Stimulated activated CD8-positive, alpha-beta memory T cell treated with anti-CD3 and anti-CD28 coated beads, Interleukin-7, amount 100 ng/mL, for 1 hour (primary cell): ENCODE measurements at places on chromosomes 6 and 20.

DNA sequence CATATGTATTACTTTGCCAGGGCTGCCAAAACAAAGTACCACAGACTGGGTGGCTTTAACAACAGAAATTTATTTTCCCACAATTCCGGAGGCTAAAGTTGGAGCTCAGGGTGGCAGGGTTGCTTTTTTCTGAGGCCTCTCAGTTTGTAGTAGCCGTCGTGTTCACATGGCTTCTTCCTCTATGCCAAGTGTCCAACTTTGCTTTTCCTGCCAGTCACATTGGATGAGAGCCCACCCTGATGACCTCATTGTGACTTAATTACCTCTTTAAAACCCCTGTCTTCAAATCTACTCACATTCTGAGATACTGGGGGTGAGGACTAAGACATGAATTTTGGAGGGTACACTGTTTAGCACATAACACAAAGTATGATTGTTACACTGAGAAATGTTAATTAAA, 9.9 kb upstream of the ECT2L start:
- DNase-seq: no peak

GRCh38 chr6:916131-916530, 223.2 kb upstream of the EXOC2 start:
- DNase-seq: no peak

GRCh38 chr6:143612186-143612585, 65.6 kb upstream of the PHACTR2 start:
- DNase-seq: no peak

- DNase-seq: no peak
Observed at GRCh38 chr20:60204601-60205000, 246.4 kb downstream of the CDH26 start.

GRCh38 chr6:30295837-30296236, 30.9 kb upstream of the TRIM39 start:
- DNase-seq: no peak

DNA sequence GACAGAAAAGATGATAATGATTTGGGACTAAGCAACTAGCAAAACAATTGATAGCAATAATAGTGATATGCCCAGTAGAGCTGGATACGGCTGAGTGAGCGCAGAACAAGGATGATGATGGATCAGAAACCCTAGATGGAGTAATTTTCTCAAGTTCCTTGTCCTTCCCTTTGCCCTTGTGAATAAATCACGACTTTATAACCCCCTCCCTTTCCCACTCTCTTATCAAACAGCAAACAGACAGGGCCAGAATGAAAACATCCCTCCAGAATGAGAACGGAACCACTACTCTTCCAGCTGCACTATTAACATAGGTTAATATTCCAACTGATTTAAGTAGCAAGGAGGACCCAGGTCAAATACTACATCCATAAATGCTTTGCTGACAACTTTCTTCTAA, 1.3 kb upstream of the MTFR2 start:
- DNase-seq: no peak

- DNase-seq: no peak
Observed at GRCh38 chr20:46631874-46632446, 19.3 kb downstream of the SLC13A3 start.

GRCh38 chr6:32113386-32114352, 4.5 kb upstream of the TNXB start:
- no peak for DNase-seq

- no peak for DNase-seq
Observed at GRCh38 chr20:16709017-16709416, 20.8 kb upstream of the SNRPB2 start.

DNA sequence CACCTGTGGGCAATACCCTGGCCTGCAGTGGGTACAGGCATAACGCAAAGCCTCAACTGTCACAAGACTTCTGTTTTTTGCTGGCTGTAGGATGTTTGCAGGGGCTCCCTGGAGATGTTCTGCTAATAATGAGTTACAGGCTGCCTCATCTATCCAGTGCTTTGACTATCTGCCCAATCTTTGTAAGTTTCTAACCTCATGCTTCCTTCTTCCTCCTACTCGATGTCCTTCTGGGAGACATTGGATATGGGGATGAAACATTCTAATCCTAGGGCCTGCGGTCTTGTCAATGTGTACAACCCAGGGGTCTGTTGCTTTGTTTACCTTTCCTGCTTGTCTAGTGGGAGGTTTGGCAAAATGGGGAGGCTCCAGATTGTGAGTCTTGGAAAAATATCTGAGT, 136.8 kb upstream of the TCF21 start:
- no peak for DNase-seq

DNA sequence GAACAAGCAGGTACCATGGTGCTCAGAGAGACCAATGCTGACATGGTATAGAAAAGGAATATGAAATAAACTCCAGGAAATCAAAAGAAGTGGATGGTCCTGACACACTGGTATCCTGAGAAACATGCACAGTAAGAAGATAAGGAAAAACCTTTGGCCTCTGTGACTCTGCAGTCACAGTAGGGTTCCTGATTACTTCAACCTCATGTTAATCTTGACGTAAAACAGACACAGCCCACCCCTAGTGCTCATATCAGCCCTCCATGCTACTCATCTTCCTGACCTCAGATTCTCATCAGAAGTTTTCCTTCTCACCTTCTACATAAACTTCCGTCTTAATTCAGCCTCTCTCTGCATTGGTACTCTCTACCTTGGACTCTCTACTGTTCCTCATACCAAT, 240.9 kb downstream of the PKHD1 start:
- no peak for DNase-seq

DNA sequence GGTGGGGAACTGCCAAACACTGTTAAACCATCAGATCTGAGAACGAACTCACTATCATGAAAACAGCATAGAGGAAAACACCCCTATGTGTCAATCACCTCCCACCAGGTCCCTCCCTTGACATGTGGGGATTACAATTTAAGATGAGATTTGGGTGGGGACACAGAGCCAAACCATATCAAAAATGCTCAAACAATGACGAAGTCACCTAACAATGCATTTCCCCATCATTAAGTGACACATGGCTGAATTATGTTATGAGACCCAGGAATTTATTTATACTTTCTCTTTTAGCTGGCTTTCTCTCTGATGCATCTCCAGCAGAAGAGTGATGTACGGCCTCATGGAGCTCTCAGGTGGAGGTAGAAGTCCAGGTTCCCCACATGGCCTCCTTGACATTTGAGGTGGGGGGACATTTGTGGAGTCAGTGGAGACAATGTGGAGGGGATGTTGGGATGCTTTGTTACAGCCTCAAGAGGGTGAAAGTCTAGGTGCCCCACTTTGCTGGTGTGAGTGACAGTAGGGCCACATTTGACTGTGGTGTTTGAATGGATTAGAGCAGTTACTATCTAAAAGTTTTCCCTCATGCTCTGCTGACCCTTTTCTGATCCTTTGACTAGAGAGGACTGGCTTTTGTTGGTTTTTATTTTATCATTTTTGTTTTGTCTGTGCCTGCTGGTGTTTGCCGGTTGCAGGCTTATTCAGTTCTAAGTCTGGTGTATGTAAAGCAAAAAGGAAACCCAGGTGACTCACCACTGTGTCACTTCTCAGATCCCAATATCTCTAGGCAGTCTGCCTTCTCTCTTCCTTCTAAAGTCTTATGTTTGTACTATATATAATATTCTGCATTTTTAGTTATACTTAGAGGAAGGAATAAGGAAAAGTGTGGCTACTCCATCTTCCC, 18.5 kb upstream of the DCBLD1 start:
- no peak for DNase-seq

DNA sequence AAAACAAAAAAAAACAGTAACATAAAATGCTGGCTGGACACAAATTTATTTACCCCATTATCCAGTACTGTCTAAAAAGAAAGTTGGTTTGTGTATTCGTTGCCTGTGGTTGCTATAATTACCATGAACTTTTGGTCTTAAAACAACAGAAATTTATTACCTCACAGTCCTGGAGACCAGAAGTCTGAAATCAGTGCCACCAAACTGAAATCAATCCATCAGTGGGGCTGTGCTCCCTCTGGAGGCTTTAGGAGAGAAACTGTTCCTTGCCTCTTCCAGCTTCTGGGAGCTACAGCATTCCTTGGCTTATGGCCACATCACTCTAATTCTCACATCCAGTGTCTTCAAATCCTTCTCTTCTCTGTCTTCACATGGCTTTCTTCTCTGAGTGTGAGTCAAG, 79.4 kb downstream of the SNX5 start:
- DNase-seq: no peak

GRCh38 chr6:157941101-157941863, 40.4 kb upstream of the SYNJ2 start:
- DNase-seq: no peak

GRCh38 chr20:3449319-3449718, 21.5 kb upstream of the ATRN start:
- no peak for DNase-seq

GRCh38 chr6:53797304-53797703, 2.5 kb downstream of the LRRC1 start:
- no peak for DNase-seq

DNA sequence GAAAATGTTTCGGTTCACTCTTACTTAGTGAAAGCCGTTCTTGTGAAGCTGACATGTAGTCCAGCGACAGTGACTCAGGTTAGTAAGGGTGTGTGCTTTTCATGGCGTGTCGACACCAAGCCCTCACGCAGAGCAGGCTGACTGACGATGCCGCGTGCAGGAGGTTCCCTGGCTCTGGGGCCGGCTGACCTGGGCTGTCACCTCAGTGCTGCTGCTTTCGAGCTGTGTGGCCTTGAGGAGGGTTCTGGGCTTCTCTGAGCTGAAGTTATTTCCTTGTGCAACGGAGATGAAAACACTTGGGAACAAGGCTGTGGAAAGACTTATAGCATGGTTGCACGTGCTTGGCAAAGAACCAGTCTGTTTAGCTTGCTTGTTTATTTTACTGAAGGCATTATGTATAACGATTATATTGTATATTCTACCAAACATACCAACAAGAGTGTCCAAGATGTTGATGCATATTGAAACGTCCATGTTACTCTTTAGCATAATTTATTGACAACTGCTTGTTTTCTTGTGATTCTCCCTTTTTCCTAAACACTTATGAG, 59.2 kb downstream of the PHACTR3 start:
- DNase-seq: no peak

GRCh38 chr6:106546691-106547414, 82.4 kb downstream of the RTN4IP1 start:
- no peak for DNase-seq

- DNase-seq: peak; percentile 33
Observed at GRCh38 chr6:41278699-41279405, 7.6 kb downstream of the TREM1 start.

GRCh38 chr20:4091490-4092479, 76.4 kb upstream of the RNF24 start:
- DNase-seq: no peak

DNA sequence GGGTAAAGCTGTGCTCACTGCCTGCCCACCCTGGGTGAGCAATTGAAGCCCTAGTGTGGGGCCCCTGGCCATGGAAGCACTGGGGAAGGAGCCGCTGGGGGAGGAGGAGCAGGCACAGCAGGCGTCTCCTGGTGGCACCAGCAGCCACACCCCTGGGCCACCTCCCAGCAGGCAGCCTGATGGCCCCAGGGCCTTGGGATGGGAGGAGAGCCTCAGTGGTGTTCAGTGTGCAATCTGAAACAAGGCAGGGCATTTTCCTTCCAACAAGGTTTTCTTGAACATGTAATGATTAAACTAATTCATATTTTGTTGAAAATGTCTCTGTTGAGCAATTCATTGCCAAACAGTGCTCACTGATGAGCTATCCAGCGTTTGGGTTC, 151.0 kb downstream of the ZDHHC14 start:
- DNase-seq: no peak

DNA sequence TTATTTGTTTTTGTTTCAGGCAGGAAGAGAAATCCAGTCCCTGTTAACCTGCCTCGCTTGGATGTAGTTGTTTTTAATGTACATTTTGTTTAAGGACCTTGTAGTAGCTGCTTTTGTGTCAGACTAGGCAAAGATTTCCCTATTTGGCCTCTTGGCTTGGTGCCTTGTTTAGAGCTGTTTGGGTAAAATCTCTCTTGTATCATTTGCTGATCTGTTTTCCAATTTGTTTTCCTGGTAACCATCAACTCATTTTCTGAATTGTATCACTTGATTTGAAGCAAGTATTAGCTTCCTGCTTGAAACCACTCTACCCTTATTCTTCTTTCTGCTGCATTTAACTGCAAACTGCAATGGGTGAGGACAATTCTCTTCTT, 160.7 kb downstream of the ZFAND3 start:
- no peak for DNase-seq

DNA sequence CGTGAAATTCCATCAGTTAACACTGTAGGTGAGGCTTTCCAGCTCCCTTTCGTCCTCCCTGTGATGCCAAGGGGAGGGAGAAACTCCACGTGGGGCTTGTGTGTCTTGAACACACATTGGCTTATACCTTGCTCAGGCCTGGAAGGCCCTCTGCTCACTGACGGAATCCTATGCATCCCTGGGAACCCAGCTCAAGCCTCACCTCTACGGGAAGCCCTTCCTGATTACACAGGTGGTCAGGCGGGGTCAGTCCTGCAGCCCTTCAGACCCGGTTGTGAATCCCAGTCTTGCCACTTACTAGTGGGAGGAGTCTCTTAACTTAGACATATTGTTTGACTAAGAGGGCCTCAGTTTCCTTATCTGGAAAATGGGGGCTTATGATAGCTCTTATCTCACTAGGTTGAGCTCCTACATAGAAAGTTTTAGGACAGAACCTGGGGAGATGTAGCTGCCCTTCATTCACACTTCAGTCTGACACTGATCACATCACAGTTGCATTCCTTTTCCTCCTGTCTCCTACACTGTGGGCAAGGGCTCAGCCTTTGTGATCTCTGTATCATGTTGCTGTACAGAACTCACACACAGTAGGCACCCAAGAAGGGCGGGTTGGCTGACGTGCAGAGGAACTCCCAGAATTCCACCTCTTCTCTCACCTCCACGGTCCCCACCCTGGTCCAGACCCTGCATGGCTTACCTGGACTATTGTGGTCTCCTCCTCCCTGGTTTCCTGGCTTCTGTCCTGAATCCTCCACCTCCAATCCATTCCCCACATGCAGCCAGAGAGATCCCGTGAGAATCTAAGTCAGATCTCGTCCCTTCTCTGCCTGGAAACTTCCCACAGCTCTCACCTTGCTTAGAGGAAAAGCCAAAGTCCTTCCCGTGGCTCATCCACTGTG, 129.6 kb downstream of the CEBPB start:
- no peak for DNase-seq

DNA sequence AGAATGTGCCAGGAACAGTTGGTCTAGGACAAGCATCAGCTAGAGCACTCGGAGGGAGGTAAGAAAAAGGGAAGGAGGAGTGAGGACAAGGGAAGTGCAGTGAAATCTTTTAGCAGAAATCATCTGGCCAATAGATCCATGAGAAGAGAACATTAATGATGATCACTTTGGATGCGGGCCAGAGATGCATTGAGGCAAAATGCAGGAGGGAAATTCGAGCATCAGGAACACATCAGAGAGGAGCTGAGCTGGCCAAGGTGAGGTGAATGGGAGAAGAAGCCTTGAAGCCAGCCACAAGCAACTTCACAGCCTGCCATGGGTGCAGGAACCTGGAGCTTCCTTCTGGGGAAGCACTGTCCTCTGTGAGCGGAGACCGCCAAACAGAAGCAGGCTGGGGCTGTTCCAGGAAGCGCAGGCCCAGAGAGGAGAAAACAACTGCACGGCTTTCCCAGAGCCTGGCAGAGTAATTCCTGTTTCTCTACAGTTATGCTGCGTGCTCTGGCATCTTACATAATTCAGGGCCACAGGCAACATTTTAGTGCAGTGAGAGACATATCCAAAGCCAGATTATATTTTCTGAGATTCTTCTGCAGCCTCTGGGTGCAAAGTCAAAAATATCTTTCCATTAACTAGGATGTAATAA, 143.8 kb downstream of the F13A1 start:
- no peak for DNase-seq
